ENCODE measurements at places on chromosomes 5 and 9. TPM values are rescaled to one million over a fixed set of nuclear protein-coding genes. Genes with fewer than 3 reads are reported as not detected.

DNA sequence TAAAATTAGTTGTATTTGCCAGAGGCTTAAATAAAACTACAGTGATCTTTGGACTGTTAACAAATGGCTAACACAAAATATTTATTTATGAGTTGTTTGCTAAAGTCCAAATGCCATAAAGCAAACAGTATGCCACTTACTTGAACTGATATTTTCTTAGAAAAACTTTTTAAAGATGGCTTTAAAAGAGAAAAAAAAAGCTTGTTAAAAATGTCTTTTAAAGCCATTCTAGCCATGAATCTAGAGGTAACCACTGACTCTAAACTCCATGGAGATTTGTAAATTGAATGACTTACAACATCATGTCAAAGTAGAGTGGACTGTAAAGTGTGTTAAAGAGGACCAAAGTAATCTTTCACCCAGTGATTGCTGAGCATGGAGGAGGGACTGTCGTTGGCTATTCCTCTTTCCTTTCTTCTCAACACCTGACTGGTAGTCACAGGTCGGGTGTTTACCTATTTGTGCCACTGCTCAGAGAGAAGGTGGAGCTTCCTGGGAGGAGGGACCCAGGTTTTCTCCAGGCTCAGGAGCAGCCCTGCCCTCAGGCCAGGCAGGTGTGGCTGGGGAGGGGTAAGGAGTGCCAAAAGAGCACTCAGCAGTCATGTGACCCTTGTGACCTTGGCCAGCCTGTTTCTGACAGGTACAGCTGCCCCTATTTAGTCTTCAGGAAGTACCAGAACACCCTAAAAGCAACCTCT lies 69.1 kb upstream of the TJP2 start:
- no peak for DNase-seq

Gene PCDHGC4
- 1.7 TPM for total RNA-seq

Gene SV2C
- not detected for total RNA-seq

GRCh38 chr5:165014439-165014838 lies 1509.0 kb downstream of the MAT2B start:
- no peak for DNase-seq

Gene ZFR
- total RNA-seq = 89.0 TPM

- DNase-seq = no peak
Measured at GRCh38 chr5:138579517-138579863, 4.3 kb upstream of the HSPA9 start.

Gene ARHGAP26
- total RNA-seq = 22.4 TPM
